MCF 10A (cell line): ENCODE measurements at places on chromosomes 2 and 18.

- DNase-seq, result no peak
Measured at GRCh38 chr2:227368574-227368973, 10.5 kb downstream of the TM4SF20 start.

- DNase-seq, result no peak
Measured at GRCh38 chr2:232587512-232587911, 37.0 kb downstream of the EIF4E2 start.

DNA sequence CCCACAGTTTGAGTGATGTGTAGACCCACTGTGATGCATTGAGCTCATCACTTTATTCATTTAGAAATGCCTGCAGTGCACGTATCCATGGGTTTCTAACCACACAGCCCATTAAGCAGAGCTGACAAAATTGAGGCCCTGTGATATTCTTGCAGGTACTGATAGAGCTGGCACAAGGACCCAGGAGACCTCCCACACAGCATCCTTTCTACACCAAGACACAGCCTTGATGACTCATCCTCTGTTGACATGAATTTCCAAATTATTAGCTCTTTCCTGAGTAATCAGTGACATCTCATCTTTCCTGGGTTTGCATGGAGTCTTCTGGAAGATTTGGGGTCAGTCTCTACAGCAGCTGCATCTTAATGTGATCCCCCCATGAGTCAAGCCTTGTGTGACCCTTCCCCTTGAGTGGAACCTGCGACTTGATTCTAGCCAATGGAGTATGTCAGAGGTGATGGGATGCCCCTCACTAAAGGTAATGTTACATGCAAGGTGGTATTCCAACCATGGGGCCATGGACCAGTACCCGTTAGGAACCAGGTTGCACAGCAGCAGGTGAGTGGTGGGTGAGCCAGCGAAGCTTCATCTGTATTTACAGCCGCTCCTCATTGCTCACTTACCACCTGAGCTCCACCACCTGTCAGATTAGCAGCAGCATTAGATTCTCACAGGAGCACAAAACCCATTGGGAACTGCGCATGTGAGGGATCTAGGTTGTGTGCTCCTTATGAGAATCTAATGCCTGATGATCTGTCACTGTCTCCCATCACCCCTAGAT lies 181.1 kb upstream of the ARL4C start:
- peak; percentile 74 for DNase-seq

GRCh38 chr2:7133521-7133920 lies 216.3 kb downstream of the RNF144A start:
- DNase-seq, result peak; percentile 28

- DNase-seq, result no peak
Measured at GRCh38 chr2:200356857-200357384, 50.4 kb downstream of the SPATS2L start.

GRCh38 chr18:45845410-45845809 lies 19.9 kb downstream of the SIGLEC15 start:
- no peak for DNase-seq

GRCh38 chr18:52678551-52678950 lies 338.6 kb downstream of the DCC start:
- no peak for DNase-seq

- peak; percentile 5 for DNase-seq
Measured at GRCh38 chr2:56040834-56041233, 117.3 kb upstream of the EFEMP1 start.

DNA sequence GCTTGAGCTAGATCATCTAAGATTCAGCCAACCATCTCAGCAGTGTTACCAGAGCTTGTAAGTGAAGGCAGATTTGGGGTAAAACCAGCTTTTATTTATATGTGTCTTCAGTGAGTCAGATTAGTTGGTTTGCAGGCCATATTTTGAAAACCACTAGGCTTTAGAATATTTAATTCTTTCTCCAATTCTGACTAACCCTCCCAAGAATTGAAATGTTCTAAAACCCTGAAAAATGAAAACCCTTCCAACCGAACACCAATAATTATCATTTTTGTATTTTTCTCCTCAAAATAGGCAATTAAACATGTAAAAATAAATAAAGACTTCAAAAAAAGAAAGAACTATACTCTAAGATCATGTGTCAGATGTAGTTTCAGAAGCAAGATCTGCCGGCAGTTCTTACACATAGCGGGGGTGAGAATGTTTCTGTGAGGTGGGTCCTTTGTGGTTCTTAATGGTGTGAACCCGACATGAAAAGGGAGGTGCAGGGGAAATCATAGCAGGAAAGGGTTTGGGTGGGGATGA lies 14.2 kb downstream of the PLEK start:
- DNase-seq, result no peak

GRCh38 chr2:233185963-233186362 lies 65.5 kb upstream of the ATG16L1 start:
- DNase-seq, result no peak

- no peak for DNase-seq
Measured at GRCh38 chr2:71800851-71801250, 346.8 kb downstream of the CYP26B1 start.

GRCh38 chr2:60361498-60361897 lies 192.0 kb downstream of the BCL11A start:
- no peak for DNase-seq

DNA sequence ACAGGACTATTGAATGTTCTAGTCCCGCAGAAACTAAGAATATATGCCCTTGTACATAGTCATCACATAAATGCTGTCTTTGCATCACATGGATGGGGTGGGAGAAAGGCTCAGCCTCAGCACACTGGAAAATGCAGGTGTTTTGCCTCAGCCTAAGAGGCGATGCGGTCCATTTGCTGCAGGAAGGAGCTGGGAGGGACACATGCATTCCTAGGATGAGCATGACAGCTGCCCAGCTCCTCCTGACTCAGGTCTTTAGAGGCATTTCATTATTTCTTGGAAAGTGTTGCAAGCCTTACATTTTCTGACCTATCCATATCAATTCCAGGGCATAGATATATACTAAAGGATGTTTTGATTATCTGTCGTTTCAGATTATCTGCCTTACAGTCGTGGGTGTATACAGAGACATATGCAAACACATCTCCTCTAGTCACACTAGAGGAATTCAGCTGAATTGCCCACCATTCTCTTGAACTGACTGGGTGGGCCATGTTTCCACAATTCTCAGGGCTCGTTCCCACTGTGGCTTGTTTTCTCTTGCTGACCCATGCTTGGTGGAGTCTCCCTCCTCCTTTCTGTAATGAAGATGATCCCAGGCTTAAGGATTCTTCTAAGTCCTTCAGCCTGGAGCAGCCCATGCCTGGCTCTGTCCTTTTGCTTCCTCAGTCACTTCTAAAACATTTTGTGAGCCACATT lies 156.9 kb downstream of the SETBP1 start:
- no peak for DNase-seq

- no peak for DNase-seq
Measured at GRCh38 chr18:63159590-63159989, 160.0 kb downstream of the BCL2 start.

- no peak for DNase-seq
Measured at GRCh38 chr18:518081-518480, 17.6 kb upstream of the COLEC12 start.

- peak; percentile 63 for DNase-seq
Measured at GRCh38 chr2:149715005-149715592, 127.5 kb upstream of the MMADHC start.

GRCh38 chr2:166170356-166170755 lies 42.5 kb upstream of the SCN1A start:
- DNase-seq, result peak; percentile 11

- DNase-seq, result no peak
Measured at GRCh38 chr2:154449951-154450658, 248.4 kb upstream of the KCNJ3 start.

DNA sequence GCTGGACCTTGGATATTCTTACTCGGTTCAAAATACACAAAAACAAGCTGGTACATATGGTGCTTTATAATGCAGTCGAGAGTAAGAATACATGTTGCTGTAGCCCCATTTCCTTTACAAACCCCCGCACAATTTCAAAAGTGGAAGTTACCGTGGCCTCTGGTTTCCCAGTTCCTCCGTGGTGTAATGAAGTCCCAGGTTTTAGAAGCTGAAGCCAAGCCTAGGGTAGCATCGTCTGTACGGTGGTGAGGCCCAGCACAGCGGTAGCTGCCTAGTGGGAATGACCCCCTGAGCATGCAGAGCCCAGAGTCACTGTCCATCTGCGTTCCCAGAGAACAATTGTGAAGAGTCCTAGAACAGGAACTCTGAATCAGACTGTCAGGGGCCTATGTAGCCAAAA lies 171.8 kb downstream of the ASXL3 start:
- DNase-seq, result no peak

DNA sequence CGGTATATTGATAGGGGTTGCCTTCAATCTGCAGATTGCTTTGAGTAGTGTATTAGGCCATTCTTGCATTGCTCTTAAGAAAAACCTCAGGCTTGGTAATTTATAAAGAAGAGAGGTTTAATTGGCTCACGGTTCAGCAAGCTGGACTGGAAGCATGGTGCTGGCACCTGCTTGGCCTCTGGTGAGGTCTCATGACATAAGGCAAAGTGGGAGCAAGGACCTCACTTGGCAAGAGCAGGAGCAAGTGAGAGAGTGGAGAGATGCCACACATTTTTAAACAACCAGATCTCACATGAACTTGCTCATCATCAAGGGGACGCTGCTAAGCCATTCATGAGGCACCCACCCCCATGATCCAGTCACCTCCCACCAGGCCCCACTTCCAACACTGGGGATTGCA lies 4.9 kb downstream of the MAP3K2 start:
- DNase-seq, result no peak
